ENCODE measurements at places on chromosomes 2 and 18. TPM values are rescaled to one million over a fixed set of nuclear protein-coding genes. Genes with fewer than 3 reads are reported as not detected.

The TM4SF20 gene
- total RNA-seq: not detected

The ZNF804A gene
- total RNA-seq: not detected

The RGPD3 gene
- 0.20 TPM for total RNA-seq

The MC5R gene
- total RNA-seq: not detected

The DNPEP gene
- total RNA-seq: 81.5 TPM

The TMEM169 gene
- 0.35 TPM for total RNA-seq

The TMEM185B gene
- 40.9 TPM for total RNA-seq

The CHST9 gene
- total RNA-seq: not detected

The SCYGR4 gene
- not detected for total RNA-seq

The MDH1B gene
- 0.77 TPM for total RNA-seq

The HOXD4 gene
- total RNA-seq: not detected

The SLC20A1 gene
- total RNA-seq: 295 TPM

The SLC4A3 gene
- 4.7 TPM for total RNA-seq

The SH3BP4 gene
- total RNA-seq: 59.7 TPM

The C2orf81 gene
- 4.3 TPM for total RNA-seq

The CBLN2 gene
- total RNA-seq: not detected

The ANKRD30B gene
- total RNA-seq: not detected

The PAX8 gene
- total RNA-seq: 2.4 TPM

The KHK gene
- 1.7 TPM for total RNA-seq

The SERPINB3 gene
- 0.28 TPM for total RNA-seq

The AFTPH gene
- total RNA-seq: 24.7 TPM

The CDH19 gene
- not detected for total RNA-seq

Measured in MCF 10A (cell line).